ENCODE measurements at places on chromosomes 2 and 18. TPM values are rescaled to one million over a fixed set of nuclear protein-coding genes. Genes with fewer than 3 reads are reported as not detected.

The IL1A gene
- not detected for total RNA-seq

The SLC30A3 gene
- total RNA-seq: not detected

The SLC11A1 gene
- total RNA-seq: 0.09 TPM

The DAW1 gene
- total RNA-seq: not detected

The FZD7 gene
- total RNA-seq: 114 TPM

The SUPT7L gene
- 24.4 TPM for total RNA-seq
